ENCODE measurements at places on chromosomes 5 and 9. TPM values are rescaled to one million over a fixed set of nuclear protein-coding genes. Genes with fewer than 3 reads are reported as not detected.

PCDHB5 gene
- 9.2 TPM for polyA plus RNA-seq

DNA sequence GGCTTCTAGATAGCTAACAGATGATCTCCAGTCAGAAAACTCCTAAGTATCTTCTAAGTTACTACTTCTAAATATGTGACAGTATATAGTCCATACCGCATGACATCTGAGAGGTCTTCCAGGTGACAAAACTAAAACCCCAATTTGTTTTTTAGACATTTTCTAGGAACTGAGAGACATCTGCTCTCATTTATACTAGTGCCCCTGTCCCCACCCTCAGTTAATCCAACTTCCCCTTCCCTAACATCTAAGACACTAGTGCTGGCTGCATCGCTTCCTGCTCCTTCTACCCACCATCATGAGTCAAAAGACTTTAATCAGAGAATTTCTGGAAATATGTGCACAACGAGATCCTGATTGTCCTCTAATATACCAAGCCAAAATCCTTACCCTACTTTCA lies 37.9 kb downstream of the FBXW11 start:
- no peak for DNase-seq

DNA sequence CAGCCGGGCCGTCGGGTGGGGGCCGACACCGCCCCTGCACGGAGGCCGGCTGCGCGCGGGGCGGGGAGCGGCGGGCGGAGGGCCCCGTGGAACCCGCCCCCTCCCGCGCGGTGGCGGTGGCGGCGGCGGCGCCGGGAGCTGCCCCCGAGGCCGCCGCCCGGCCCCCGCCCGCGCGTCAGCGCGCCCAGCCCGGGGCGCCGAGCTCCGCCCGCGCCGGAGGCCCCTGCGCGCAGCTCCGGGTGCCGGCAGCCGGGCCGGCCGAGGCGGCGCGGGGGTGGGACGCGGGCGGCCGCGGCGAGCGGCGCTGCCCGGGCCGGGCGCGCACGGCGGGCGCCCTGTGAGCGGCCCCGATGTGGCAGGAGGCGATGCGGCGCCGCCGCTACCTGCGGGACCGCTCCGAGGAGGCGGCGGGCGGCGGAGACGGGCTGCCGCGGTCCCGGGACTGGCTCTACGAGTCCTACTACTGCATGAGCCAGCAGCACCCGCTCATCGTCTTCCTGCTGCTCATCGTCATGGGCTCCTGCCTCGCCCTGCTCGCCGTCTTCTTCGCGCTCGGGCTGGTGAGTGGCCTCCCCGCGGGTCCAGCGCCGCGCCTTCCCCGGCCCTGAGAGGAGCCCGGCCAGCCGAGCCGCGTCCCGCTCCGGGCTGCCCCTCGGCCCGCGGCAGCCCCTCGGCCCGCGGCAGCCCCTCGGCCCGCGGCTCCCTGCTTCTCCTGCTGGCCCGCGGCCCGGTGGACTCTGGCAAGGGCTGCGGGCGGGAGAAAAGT lies at the start of gene ADCY2:
Gene ADCY2 (plus strand): TSS at position 192 of the 766 bp plus-strand sequence. CDS start 159 bp downstream, at position 351.
- peak; percentile 15 for DNase-seq

GRCh38 chr5:137491121-137491520 lies 8.0 kb downstream of the SPOCK1 start:
- no peak for DNase-seq

DNA sequence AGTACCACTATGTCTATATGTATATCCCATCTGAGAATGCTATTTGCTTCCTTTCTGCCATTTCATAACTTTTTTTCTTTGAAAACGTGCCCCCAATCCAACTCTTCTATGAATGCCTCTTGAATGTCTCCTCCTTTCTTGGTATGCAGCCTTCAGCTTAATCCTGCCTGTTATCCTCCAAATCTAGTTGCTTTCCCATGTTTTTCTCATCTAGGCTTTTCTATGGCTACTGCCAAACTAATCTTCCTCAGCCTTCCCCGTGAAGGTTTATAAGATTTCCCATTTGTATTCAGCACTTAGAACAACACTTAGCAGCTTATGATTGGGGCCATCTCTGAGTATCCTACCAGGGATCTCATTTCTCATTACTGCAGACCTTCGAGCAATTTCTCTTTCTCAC lies 2.5 kb downstream of the TGFBR1 start:
- no peak for DNase-seq

DNA sequence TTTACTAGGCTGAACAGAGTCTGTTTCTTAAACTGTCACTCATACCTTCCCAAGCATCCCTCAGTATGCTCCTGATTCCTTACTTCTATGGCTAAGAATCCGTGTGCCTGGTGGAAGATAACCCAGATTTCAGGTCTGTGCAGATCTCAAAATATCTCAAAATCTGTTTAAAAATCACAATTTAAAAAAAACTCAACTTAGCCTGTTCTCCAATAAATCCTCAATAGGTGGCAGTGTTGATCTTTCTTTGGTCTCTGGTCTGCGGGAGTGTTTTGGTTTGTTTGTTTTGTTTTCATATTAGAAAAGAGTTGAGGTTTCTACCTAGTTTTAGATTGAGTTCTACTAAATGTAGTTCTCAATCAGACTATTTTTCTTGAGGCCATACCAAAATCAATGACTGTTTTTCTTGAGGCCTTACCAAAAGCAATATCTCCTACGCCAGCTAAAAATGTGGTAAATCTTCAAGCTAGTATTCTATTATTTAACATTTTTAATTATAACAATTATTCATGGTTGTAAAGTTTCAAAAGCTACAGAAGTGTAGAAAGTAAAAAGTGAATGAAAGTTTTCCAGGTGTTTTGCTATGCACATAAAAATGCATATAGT lies 57.9 kb downstream of the TGFBR1 start:
- no peak for DNase-seq

- no peak for DNase-seq
Observed at GRCh38 chr5:163624431-163624830, 119.0 kb downstream of the MAT2B start.

TMC1 gene
- 0.30 TPM for polyA plus RNA-seq

- peak; percentile 31 for DNase-seq
Observed at GRCh38 chr5:81070571-81071255, 110.5 kb downstream of the RASGRF2 start.

DNA sequence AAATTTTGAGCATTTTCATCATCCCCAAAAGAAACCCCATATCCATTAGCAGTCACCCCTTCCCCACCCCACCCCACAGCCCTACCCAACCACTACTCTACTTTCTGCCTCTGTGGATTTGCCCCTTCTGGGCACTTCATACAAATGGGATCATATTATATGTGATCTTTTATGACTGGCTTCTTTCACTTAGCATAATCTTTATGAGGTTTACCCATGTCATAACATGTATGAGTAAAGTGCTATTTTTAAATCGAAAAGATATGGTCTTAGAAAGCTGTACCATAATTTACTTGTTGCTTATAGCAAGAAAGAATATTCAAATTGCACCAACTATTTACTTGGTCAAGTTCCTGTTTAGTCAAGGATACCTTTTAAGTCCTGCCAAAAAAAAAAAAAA lies 12.7 kb downstream of the ELP1 start:
- no peak for DNase-seq

GRCh38 chr9:69824499-69825252 lies 4.1 kb downstream of the CFAP95 start:
- DNase-seq = no peak

- DNase-seq = no peak
Observed at GRCh38 chr9:23526806-23527205, 299.2 kb downstream of the ELAVL2 start.

GRCh38 chr5:169384661-169385060 lies 83.7 kb upstream of the SLIT3 start:
- no peak for DNase-seq

- no peak for DNase-seq
Observed at GRCh38 chr5:114237766-114238165, 124.1 kb upstream of the KCNN2 start.

DNA sequence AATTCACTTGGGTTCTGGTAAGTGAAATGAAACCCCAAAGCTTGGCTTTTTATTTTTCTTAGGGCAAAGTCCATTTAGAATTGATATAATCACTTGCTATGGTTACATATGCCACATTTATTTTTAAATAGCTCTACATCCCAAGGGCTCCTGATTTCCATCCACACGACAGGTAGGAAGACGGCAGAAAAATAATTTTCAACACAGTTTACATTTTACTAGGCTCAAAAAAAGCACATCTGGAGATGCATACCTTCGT lies 95.0 kb upstream of the EFNA5 start:
- no peak for DNase-seq

IL3 gene
- not detected for polyA plus RNA-seq

SCGB3A2 gene
- 2,261 TPM for polyA plus RNA-seq

CACFD1 gene
- 20.8 TPM for polyA plus RNA-seq

RXRA gene
- 44.7 TPM for polyA plus RNA-seq

TXNDC8 gene
- not detected for polyA plus RNA-seq

GRCh38 chr9:114151426-114151956 lies 3.8 kb upstream of the COL27A1 start:
- DNase-seq = no peak

GRCh38 chr5:57184322-57184721 lies 10.5 kb downstream of the GPBP1 start:
- no peak for DNase-seq

GRCh38 chr9:137762414-137763061 lies 115.0 kb upstream of the CACNA1B start:
- DNase-seq = no peak

GRCh38 chr5:116847960-116848359 lies 273.3 kb upstream of the SEMA6A start:
- no peak for DNase-seq

- DNase-seq = no peak
Observed at GRCh38 chr5:75167345-75167744, 69.3 kb downstream of the ANKRD31 start.

- DNase-seq = no peak
Observed at GRCh38 chr5:149838881-149839739, 105.5 kb downstream of the PDE6A start.
